ENCODE measurements at places on chromosomes 11 and 22.

- DNase-seq = no peak
These were observed 18.0 kb upstream of the POU2AF1 start for GRCh38 chr11:111397034-111397433.

GRCh38 chr11:100861212-100861611, 174.1 kb downstream of the ARHGAP42 start:
- DNase-seq = no peak

- DNase-seq = peak; percentile 54
These were observed 11.2 kb upstream of the IGLL1 start for GRCh38 chr22:23591201-23591791.

- no peak for DNase-seq
These were observed at the start of gene BCR for GRCh38 chr22:23180301-23180892. TSS of gene BCR (plus strand) at chr22:23180509. CDS start at chr22:23180961, 452 bp downstream.
